ENCODE measurements at places on chromosomes 3 and 15.
A peak's percentile ranks its signal among the peaks of the same experiment; 100 is the strongest.

DNA sequence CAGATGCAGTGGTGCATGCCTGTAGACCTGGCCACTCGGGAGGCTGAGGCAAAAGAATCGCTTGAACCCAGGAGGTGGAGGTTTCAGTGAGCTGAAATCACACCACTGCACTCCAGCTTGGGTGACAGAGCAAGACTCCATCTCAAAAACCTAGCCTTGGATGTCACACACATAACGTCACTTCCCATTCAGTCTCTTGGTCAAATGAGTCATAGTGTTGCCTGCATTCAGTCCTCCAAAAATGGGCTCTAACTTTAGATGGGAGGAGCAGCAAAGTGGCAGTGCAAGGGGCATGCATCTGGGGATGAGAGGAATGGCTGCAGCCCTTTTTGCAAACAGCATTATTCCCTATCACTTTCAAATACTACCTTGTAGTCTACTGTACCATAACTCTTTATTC, 62.9 kb upstream of the AGBL1 start:
- DNase-seq: no peak

- no peak for DNase-seq
Observed at GRCh38 chr3:191680989-191681597, 220.1 kb downstream of the PYDC2 start.

DNA sequence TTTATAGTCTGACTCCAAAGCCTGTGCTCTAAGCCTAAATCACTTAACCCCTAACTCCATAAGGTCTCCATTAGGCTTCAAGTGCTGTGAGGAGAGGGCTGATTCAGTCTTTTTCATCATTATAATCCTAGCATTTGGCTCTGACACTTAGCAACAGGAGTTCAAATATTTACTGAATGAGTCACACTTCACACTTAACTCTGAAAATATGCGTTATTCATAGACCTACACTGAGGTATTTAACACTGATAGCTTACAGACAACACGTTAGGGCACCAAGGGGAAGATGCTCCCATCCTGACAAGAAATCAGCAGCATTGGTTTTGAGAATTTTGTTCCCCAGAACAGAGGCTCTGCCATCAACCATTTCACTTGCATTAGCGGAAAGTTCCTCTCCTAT, 53.5 kb downstream of the MSL2 start:
- peak; percentile 43 for DNase-seq

GRCh38 chr3:135487261-135487660, 478.3 kb upstream of the PPP2R3A start:
- no peak for DNase-seq

DNA sequence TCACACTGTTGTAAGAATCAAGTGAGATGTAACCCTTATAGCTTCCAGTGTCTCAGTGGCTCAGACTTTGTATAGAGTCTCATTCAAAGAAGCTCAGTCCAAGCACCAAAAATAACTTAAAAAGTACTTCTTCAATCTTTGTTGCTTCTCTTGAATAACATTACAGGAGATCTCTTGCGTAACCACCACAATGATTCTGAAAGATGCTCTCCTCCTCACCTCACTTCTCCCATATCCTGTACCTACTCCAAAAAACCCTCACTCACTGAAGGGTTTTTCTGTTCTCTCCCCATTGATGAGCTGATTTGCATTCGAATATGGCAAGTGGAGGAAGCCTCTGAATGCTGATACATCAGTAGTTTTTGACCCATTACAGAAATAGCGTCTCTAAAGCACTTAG, 39.4 kb upstream of the MRPS22 start:
- no peak for DNase-seq

DNA sequence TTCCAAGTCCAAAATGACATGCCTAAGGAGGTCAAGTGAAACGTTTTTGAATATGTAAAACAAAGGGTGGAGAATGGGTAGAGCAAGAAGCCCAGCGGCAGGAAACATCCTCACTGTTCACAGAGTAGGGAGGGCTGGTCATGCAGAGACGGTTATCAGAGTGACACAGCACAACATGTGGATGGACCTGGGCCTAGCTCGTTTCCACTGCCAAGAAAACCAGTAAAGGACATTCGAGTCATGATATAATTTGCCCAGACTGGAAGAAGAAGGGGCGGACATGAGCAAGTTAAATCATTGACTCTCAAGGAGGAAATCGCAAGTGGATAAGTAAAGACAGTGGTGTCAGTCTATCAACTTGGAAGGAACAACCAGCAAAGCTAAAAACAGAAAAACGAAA, 89.3 kb downstream of the LRIG1 start:
- DNase-seq: no peak

Measured in AG04450 (cell line).